ENCODE measurements at places on chromosomes 7 and 10.

GRCh38 chr7:152402384-152403250 lies 33.2 kb downstream of the KMT2C start:
- DNase-seq, result no peak

GRCh38 chr10:79380946-79381721 lies 33.9 kb downstream of the PPIF start:
- no peak for DNase-seq

DNA sequence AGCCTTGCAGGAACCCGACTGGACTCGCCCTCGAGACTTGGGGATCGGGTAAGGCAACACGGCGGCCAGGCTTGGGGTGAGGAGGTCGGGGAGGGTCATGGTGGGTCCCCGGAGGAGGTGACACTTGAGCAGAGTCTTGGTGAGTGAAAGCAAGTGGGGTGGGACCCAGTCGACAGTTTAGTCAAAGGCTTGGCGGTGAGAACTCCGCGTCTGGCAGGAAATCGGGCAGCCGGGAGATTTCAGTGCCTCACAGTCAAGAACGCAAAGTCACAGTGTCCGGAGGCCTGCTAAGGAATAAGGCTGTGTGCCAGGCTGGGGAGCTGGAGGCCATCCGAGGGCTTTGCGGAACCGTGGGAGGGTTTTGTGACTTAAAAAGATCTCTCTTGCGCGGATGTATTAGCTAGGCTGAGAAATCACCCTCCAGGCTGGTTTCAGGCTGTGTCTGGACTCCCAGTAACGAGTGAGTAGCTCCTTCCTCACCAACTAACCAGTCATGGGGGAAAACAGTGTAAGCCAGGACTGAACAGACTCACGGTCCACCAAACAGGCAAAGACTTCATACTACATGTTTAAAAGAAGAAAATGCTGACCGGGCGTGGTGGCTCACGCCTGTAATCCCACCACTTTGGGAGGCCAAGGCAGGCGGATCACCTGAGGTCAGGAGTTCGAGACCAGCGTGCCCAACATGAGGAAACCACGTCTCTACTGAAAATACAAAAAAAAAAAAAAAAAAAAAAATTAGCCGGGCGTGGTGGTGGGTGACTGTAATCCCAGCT lies 613 bp downstream of the AP5Z1 start:
- no peak for DNase-seq

DNA sequence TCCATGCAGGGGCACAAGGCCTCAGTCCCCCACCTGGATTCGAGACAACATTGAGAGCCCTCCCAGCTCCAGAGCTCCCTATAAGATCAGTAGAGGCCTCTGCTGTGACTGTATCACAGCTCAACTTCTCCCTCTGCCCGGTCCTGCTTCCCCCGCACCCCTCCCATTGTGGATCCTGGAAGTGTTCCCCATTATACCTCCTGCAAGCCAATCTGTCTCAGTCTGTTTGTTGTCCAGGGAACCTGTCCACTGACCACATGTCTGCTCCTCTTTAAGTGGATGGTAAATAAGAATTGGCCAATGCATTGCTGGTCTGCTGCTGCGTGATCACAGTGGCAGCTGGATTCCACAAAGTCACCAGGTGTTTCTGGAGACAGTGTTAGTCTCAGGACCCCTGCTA lies 259.7 kb upstream of the HABP2 start:
- no peak for DNase-seq

- no peak for DNase-seq
These were observed 23.9 kb downstream of the PYROXD2 start for GRCh38 chr10:98391065-98391464.

DNA sequence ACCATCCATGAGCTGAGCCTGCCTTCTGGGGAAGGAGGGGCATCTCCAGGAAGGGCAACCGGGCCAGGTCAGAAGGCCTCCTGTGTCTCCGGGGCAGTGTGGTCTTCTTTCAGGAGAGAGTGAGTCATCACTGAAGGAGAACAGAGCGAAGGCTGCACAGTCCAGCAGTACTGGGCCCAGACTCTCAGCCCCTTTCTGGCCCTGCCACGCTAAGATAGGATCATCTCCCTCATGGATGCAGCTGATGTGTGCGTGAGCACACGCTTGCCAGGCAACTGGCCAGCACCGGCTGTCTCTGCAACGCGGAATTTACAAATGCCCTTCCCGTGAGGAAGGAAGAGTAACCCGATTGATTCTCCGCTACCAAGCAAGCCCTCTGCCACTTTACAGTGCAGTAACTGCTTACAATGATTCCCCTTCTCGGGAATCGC lies 328.2 kb downstream of the TNS3 start:
- no peak for DNase-seq

DNA sequence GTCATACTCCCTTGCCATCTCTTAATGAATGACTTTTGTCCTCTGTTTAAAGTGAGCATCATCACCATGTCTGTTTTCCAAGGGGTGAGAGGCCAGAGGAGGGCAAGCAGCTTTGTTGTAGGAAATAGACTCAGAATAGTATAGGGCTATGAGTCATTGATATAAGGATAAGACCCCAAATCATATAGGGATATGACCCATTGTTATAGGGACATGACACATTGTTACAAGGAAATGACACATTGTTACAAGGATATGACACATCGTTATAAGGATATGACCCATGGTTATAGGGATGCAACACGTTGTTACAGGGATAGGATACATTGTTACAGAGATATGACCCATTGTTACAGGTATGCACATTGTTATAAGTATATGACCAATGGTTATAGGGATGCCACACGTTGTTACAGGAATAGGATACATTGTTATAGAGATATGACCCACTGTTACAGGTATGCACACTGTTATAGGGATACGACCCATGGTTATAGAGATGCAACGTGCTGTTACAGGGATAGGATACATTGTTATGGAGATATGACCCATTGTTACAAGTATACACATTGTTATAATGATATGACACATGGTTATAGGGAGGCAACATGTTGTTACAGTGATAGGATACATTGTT lies 311.1 kb upstream of the ADARB2 start:
- DNase-seq, result no peak

DNA sequence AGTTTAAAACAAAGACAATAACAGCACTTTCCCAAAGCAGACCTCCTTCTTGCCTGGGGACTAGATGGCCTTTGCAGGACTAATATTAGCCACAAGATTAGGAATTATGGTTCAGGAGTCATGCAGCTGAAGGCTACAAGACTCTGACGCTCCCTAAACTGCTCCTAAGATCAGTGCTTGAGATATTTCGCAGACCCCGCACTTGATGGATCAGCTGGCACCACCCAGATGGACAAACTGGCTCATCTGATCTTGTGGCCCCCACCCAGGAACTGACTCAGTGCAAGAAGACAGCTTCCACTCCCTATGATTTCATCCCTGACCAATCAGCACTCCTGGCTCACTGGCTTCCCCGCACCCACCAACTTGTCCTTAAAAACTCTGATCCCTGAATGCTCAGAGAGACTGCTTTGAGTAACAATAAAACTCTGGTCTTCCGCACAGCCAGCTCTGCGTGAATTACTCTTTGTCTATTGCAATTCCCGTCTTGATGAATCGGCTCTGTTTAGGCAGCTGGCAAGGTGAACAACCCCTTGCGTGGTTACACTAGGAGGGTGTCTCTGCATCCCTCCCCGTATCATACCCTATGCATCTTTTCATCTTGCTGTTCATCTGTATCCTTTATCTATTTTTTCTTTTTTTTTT lies 26.9 kb upstream of the NRBF2 start:
- DNase-seq, result no peak

GRCh38 chr7:91927912-91928311 lies 12.8 kb upstream of the AKAP9 start:
- DNase-seq, result no peak
